ENCODE measurements at places on chromosomes 13 and 19. TPM values are rescaled to one million over a fixed set of nuclear protein-coding genes. Genes with fewer than 3 reads are reported as not detected.

DNA sequence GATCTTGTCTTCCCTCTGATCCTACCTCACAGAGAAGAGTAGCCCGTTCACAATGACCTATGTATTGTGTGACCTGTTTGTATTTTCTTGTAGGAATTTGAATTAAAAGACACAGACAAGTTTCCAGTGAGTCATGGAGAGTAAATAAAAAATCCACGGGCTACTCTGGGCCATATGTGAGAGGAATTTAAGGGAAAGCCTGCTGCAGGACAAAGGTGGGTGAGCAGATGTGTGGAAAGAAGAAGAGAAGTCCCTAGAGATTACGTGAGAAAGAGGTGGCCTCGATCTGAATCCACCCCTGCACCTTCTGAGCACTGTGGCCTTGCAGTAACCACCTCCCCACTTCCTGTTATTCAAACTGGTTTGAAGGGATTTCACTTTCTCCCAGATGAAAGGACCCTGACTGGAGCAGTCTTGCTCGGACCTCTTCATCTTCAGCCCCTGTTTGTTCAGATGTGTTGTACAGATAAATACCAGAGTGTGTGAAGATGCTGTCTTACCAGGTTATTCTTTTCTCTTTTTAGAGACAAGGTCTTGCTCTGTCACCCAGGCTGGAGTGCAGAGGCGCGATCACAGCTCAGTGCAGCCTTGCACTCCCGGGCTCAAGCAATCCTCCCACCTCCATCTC lies 205.4 kb downstream of the PDS5B start:
- H3K27ac ChIP-seq = no peak overlapping the region
- no peak for DNase-seq
- H3K36me3 ChIP-seq = no peaks in the 10 kb centered on the region
- H3K4me3 ChIP-seq = no peak overlapping the region
- H3K27me3 ChIP-seq = no peaks in the 10 kb centered on the region
- no peaks in the 10 kb centered on the region for H3K4me1 ChIP-seq

- no peaks in the 10 kb centered on the region for H3K27me3 ChIP-seq
- DNase-seq = no peak
- no peak overlapping the region for H3K27ac ChIP-seq
- H3K36me3 ChIP-seq = no peaks in the 10 kb centered on the region
These were observed 66.3 kb downstream of the IRS2 start for GRCh38 chr13:109719962-109720646.

DNA sequence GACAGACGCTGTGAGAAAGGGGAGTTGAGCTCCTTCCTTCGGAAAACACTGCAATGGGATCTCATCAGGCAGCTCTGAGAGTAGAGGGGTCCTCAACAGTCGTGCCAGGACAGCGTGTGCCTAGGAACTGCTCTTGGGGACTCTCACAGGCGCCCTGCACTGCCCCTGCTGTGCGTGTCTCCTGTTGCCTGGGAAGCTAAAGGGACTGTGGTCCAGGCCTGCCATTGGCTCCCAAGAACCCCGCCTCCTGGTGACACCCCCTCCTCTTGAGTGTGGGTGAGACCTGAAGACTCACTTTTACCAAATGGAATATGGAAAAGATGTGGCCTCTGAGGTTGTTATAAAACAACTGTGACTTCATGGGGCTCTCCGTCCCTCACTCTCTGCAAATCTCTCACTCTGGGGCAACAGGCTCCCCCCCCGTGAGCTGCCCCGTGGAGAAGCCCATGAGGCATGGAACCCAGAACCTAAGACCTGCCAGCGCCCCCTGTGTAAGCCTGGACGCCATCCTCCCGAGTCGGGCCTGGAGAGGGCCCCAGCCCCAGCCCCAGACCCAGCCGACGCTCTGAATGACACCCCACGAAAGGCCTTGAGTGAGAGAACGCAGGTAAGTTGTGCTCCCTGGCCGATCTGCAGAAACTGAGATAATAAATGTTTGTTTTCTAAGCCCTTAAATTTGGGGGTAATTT lies 302.7 kb downstream of the FGF9 start:
- no peaks in the 10 kb centered on the region for H3K27me3 ChIP-seq
- H3K4me1 ChIP-seq = peaks cover 4% of the 10 kb centered on the region
- no peaks in the 10 kb centered on the region for H3K36me3 ChIP-seq
- no peak overlapping the region for H3K4me3 ChIP-seq
- peak; percentile 54 for DNase-seq
- H3K27ac ChIP-seq = no peak overlapping the region

Gene ERICH6B
- total RNA-seq = not detected

DNA sequence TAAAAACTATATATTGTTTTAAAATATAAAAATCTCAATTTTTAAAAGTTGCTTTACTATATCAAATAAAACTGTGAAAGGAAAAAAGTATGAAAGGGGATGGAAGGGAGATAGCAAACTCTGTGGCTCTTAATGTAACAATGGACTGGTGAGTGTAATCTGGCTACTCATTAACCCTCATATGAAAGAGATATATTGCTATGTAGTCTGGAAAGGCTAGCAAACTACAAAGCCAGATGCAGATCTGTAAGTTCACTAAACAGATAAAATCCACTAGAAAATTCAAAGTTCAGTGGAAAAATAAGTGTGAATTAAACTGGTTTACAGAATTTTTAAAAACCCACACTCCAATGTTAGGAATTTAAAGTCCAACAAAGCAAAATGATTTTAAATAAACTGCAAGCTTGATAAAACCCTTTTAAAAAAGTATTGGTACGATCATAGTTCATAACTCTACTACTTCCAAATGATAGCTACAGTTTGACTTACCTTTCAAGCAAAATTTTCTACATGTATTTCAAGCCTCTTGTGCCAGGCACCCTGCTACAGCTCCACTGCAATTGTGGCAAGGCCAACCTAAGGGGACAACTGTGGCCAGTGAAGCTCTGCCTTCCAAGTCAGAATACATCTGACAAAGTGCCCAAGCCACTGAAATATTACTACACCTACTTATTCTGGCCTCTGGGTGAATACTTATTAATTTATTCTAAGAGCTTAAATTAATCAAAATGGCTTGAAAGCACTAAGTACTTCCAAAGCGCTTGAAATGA lies 647 bp upstream of the ELF1 start:
- H3K4me3 ChIP-seq = peak overlapping the region; percentile 71
- no peaks in the 10 kb centered on the region for H3K36me3 ChIP-seq
- no peak for DNase-seq
- peak overlapping the region; percentile 14 for H3K27ac ChIP-seq

Data from endodermal cell (in vitro differentiated cells).